ENCODE measurements at places on chromosomes 3 and 15.
A peak's percentile ranks its signal among the peaks of the same experiment; 100 is the strongest.

- no peak for DNase-seq
Observed at GRCh38 chr3:45541326-45542321, 52.9 kb upstream of the LIMD1 start.

DNA sequence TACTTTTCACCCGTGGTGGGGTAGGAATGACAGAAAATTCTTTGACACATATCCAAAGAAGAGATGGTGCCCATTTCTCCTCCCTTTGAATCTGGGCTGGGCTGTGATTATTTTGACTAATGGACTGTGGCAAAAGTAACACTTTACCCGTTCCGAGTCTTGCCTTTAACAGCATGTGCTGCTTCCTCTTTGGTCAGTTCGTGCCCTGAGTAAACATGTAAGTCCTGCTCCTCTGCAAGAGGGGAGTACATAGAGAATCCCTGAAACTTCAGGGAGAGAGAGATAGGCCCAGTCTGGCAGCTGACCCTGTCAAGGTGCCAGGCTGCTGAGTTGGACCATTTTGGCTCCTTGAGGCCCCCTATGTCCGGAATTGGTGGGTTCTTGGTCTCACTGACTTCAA lies 243.1 kb downstream of the EPHB1 start:
- DNase-seq, result no peak

DNA sequence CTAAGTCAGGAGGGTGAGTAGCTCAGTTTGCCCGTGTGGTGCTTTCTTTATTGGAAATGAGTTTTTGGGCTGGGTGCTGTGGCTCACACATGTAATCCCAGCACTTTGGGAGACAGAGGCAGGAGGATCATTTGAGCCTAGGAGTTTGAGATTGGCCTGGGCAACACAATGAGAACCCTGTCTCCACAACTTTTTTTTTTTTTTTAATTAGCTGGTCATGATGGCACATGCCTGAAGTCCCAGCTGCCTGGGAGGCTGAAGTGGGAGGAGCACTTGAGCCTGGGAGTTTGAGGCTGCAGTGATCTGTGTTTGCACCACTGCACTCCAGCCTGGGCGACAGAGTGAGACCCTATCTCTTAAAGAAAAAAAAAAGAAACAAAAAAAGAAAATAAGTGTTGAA lies 174.9 kb downstream of the NSMCE3 start:
- DNase-seq, result no peak

DNA sequence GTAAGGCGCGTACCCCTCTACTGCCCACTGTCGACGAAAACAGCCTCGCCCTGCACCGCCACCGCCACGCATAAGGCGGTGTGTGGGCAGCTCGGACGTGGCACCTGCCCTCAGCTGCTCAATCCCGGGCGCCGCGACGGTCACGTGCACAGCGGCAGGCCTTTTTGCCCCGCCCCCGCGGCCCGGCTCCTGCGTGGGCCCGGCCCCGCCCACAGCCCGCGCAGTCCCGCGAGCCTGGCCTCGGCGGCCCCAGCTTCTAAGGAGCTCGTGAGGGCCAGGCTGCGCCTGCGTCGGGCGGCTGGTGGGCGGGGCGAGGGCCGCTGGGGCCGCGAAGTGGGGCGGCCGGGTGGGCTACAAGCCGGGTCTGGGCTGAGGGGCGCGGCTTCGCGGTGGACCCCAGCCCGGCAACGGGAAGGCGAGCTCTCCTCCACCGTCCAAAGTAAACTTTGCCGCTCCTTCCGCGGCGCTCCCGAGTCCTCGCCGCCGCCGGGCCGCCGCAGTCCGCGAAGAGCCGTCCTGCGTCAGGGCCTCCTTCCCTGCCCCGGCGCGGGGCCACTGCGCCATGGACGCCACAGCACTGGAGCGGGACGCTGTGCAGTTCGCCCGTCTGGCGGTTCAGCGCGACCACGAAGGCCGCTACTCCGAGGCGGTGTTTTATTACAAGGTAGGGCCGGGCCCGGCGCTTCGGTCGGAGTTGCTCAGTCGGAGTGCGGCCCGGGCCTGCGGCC lies at the start of gene CAPN7:
Gene CAPN7, plus strand, starts transcription at position 313 of the 728 bp plus-strand sequence. Its CDS starts 250 bp downstream, at position 563.
- DNase-seq, result peak; percentile 30

- DNase-seq, result no peak
Observed at GRCh38 chr15:61584410-61584809, 355.3 kb upstream of the RORA start.

DNA sequence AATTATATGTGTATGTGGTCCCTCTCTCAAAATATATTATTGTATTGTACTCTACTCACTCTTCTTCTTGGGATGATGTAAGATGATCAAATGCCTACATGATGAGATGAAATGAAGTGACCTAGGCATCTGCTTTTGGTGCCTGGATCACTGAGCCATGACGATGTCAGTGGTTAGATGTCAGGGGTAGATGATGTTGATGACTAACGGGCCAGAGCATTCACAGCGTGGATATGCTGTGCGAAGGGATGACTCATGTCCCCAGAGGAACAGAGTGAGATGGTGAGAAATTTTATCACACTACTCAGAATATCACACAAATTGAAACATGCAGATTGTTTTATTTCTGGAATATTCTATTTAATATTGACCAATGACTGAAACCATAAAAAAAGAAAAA lies 233.9 kb upstream of the CADM2 start:
- peak; percentile 12 for DNase-seq

DNA sequence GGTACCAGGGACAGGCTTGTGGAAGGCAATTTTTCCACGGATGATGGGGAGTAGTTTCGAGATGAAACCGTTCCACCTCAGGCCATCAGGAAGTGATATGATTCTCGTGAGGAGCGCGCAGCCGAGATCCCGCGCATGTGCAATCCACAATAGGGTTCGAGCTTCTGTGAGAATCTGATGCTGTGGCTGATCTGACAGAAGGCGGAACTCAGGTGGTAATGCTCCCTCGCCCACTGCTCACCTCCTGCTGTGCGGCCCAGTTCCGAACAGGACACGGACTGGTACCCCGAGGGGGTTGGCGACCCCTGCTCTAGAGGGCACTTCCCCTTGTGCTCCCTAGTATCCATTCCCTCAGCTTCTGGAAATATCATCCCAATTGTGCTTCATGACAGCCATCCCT lies 99.9 kb downstream of the PLD1 start:
- DNase-seq, result no peak

DNA sequence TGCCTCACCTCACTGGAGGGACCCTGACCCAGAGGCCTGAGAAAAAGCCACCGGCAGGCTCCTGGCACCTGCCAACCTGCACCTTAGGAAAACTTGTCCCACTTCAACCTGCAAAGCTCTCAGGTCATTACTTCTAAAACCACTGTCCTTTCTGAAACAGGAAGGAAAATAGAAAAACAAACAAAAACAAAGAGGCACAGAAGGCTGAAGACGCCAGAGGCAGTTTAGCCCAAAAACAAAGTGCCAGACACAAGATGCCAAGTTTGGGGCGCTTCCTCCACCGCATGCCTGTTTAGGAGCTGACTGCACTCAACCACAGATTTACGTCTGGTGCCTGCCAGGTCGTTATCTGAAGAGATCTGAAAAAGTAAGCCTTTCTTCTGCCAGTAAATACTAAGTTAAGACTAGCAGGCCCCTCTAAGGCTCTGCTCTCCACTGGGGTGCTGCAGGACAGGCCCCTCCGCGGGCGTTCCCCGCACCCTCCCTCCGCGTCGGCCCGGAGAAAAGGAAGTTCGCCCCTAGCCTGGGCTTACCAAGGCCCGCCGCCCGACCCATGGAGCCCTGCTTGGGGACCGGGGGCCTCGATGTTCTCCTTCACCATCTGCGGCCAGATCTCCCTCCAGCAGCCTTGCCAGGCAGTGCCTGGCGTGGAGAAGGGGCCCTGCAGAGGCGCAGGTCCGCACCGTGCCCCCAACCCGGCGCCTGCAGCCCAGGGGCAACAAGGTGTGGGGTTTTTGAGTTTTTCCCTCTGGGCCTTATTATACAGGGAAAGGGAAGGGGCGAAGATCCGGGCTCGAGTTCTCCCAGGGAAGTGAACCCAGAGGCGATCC lies 1.3 kb downstream of the GOLGA8A start:
- DNase-seq, result no peak

GRCh38 chr15:67542420-67543347 lies at the start of gene MAP2K5:
Gene MAP2K5, plus strand, starts transcription at chr15:67542703. Its CDS starts 633 bp downstream, at chr15:67543336.
- DNase-seq, result no peak

GRCh38 chr3:34000301-34000700 lies 201.9 kb downstream of the PDCD6IP start:
- DNase-seq, result no peak

DNA sequence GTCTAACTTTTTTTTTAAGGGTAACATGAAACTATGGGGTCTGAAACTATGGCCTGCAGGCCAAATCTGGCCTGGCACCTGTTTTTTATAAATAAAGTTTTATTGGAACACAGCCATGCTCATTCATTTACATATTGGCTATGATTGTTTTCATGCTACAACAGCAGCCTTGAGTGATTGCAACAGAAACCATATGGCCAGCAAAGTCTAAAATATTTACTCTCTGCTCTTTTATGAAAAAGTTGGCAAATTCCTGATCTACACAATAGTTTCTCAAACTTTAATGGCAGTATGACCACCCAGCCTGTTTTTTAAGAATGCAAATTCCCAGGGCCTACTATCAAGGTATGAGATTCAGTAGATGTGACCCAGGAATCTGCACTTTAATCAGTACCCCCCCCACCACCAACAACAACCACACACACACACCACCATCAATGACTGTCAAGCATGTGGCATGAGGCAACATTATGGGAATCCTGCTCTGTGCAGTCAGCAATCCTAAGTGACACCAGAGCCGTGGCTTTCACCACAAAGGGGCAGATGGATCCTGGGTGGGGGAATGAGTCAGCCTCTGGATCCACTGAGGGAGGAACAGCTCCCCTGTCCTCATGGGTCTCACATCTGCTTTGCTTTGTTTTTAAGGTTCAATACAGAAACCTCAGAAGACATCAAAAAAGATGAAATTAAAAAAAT lies 142.8 kb downstream of the NTRK3 start:
- DNase-seq, result no peak
